Germinal center (tissue), 1 donor: ENCODE measurements at places on chromosomes 6 and 20.

DNA sequence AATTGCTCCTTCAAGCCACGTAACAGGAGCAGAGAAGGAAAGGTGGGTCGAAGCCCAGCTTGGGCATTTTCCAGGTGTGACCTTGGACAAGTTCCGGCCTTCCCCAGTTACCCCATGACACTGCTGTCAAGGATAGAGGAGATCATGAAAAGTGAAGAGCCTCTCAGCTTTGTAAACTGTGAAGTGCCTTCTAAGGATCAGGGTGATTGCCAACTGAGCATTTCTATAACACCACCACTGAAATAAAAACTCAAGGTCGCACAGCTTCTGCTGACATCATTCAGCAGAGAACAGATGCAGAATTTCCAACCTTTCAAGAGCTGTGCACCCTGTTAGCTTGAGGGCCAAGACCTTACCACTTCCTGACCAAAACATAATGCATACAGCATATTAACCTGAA is 24.0 kb upstream of the ZMYND8 start:
- no peak for DNase-seq

DNA sequence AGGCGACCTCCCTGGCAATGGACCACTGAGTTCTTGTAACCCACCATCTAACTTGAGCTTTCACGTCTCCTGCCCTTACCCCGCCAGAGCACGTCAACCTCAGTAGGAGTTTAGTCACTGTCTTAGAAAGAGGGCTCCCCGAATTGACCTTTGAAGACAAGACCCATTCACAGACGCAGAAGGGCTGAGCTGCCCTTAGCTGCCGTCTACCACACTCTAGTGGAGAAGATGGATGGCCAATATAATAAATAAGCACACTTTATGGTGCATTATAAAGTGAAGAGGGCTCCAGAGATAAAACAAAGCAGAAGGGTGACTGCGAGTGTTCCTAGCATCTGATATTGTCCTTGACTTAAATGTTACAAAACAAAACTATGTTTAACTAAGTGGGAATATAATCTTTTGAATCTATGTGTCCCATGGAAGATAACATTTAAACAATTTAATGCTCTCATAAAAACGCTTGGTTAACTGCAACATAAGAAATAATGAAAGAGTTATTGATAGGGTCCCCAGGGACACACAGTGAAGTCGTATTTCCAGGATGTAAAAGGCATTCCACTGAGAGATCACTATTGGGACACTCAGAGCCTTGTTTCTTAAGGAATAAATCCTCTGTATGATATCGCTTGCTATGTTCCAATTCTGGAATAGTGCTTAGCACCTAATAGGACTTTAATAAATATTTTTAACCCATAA is 261.1 kb downstream of the THBS2 start:
- no peak for DNase-seq

DNA sequence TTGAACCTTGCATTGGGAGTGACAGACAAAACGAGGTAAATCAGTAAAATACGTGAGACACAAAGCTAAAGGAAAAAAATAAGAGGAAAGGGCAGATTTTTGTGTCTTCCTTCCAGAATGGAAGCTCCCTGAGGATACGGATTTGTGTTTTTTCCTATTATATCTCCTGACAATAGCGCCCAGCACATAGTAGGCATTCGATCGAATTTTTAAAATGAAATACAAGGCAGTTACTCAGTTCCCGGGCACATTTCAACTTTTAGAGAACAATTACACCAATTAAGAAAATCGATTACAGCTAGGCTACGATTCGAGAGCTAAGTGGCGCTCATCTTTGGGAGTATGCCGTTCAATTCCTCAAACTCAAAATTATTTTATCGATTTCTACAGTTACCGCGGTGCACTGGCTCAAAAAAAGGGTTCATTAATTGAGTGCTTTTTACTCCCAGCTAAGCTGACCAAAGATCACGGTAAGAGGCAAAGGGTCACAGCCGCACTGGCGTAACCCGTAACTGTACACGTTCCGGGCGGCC is 443 bp downstream of the RMND1 start:
- no peak for DNase-seq

- peak; percentile 72 for DNase-seq
These were observed 51.0 kb upstream of the IL20RA start for GRCh38 chr6:137095651-137096238.

DNA sequence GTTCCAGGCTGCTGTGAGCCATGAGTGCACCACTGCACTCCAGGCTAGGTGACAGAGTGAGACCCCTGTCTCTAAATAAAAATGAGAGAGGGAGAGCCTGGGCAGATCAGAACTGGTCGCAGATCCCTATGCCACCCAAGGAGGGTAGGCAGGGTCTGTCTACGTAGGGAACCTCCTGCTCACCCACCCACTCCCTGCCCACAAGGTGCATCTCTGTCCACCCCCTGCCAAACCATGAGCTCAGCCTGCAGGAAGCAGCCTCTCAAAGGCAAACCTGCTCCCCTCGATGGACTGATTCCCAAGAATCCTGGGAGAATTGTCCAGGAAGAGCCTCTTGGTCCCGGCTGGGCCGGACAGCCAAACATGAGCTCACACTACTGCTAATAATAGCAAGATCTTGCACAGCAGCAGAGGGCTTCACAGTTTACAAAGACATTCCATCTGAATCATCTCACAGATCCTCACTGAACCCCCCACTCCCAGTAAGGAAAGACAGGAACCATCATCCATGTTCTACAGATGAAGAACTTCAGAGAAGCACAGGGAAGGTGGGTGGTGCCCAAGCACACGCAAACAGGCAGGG is 27.8 kb upstream of the TLDC2 start:
- no peak for DNase-seq

- no peak for DNase-seq
These were observed 69.5 kb downstream of the LCA5 start for GRCh38 chr6:79467716-79468115.

GRCh38 chr6:14861491-14861943 is 384.4 kb upstream of the JARID2 start:
- DNase-seq = no peak

- DNase-seq = no peak
These were observed 229.8 kb downstream of the ZMYND8 start for GRCh38 chr20:47126709-47127108.

DNA sequence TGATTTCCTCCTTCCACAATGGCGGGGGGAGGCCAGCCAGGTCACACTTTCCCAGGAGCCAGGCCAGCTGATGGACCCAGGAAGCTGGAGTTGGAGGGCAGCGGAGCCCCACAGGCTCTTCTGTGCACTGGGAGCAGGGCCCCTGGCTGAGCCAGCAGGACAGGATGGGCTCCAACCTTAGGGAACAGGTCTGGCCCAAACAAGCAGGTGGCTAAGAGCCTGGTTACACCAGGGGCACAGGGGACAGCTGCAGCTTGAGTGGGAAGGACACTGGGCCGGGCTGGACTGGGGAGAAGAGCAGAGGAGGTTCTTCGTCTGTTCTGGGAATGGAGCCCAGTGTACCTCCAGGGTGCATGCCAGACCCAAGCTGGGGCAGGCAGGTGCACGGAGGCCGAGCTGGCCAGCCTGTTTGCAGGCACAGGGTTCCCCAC is 102.3 kb downstream of the DLL1 start:
- no peak for DNase-seq

- DNase-seq = no peak
These were observed 15.0 kb downstream of the SCAND1 start for GRCh38 chr20:35939264-35939663.

DNA sequence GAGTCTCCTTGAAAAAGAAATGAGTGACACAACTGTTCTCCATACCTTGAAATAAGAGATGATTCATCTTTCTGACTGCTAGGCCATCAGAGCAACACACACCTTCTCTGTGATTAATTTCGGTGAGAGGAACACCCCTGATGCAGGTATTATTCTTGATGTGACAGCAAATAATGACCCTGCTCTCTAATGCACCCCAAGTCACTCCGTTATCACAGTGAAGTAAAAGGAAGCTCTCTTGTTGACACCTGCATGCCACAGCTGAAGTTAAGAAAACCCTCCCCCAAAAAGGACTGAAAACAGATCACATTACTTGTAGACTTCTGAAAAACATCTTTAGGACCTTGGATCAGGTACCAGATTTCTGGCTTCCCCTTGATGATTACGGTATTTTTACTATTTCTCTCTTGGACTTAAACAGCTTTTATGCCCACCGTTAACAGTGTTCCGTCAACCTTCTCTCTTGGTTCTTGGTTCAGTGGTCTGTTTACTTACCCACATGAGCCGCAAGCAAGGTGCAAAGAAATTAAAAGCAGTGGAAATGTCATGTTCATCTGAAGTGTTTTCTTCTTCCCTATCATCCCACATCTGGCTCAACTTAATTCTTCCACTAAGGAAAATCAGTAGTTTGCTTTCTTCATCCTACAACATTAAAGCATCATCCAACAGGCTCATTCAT is 249.7 kb downstream of the GMPR start:
- no peak for DNase-seq
